IMR-90 (cell line): ENCODE measurements at places on chromosomes 3 and 15. TPM values are rescaled to one million over a fixed set of nuclear protein-coding genes. Genes with fewer than 3 reads are reported as not detected.
A peak's percentile ranks its signal among the peaks of the same experiment; 100 is the strongest.

The CCDC191 gene
- 0.72 and 0.83 TPM in 2 replicates for total RNA-seq

The NRROS gene
- under 0.01 TPM in 1 of 2 replicates, not detected in the other for total RNA-seq

- peaks cover 4% of the 10 kb centered on the region for H3K4me1 ChIP-seq
- no peaks in the 10 kb centered on the region for H3K36me3 ChIP-seq
- H3K27ac ChIP-seq = no peak overlapping the region
- H3K27me3 ChIP-seq = no peaks in the 10 kb centered on the region
- H3K4me3 ChIP-seq = peak overlapping the region; percentile 95; the same call in 1 of the 2 replicates
These were observed 1.4 kb upstream of the SEMA6D start for GRCh38 chr15:47715856-47716445.

DNA sequence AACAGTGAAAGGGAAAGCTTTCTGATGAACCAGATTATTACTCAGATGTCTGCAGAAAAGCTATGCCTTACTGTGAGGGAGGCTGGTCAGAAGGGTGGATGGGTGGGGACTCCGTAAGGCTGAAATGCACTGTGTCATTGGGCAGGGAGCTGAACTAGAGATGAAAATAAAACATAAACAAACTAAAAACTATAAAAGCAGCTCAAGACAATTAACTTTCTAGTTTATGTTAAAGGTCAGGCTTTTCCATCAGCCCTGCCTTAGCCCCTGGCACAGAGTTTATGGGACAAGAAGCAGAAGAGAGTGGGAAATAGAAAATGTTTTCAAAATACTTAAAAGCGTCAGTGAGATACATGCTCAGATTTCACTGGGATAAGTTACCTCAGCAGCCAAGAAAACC, 310.0 kb upstream of the UBE2E2 start:
- no peak for DNase-seq
- no peak overlapping the region for H3K27ac ChIP-seq
- H3K27me3 ChIP-seq = no peaks in the 10 kb centered on the region
- H3K4me3 ChIP-seq = no peak overlapping the region
- no peaks in the 10 kb centered on the region for H3K4me1 ChIP-seq
- H3K36me3 ChIP-seq = no peaks in the 10 kb centered on the region

- H3K4me3 ChIP-seq = no peak overlapping the region
- H3K27ac ChIP-seq = no peak overlapping the region
- DNase-seq = no peak
These were observed 11.3 kb downstream of the CISH start for GRCh38 chr3:50600141-50600753.

DNA sequence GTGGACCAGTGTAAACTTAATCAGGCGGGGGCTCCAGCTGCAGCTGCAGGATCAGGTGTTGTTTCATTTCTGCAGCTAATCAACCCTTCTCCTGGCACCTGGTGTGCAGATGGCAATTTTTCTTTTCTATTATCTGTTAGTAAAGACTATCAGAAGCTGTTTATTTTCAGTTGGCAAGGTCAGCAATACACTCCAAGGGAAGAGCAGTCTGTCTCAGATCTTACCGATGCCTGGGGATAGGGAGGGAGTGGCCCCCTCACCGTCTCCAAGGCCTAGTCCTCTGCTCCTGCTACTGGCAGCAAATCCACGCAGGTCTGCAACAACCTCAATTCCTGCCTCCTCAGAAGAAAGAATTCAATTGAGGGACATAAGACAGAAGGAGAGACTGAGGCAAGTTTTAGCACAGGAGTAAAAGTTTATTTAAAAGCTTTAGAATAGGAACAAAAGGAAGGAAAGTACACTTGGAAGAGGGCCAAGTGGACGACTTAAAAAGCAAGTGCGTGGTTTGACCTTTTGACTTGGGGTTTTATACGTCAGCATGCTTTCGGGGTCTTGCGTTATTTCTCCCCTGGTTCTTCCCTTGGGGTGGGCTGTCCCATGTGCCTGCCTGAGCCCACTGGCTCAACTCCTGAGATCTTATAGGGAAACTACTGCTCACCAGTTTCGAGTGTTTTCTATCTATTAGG, 9.2 kb downstream of the CCRL2 start:
- no peaks in the 10 kb centered on the region for H3K36me3 ChIP-seq
- peaks cover 2% of the 10 kb centered on the region for H3K4me1 ChIP-seq
- no peak overlapping the region for H3K4me3 ChIP-seq
- DNase-seq = no peak
- peaks cover 6% of the 10 kb centered on the region; the same call in 1 of the 2 replicates for H3K27me3 ChIP-seq
- H3K27ac ChIP-seq = no peak overlapping the region

The SHISA5 gene
- 82.3 and 88.6 TPM in 2 replicates for total RNA-seq

- DNase-seq = peak; percentile 35
- H3K27me3 ChIP-seq = no peaks in the 10 kb centered on the region
These were observed 297.4 kb upstream of the EPHA3 start for GRCh38 chr3:88809993-88810392.

The CAMKV gene
- total RNA-seq = not detected in 2 replicates

The GOLGA6B gene
- total RNA-seq = not detected in 2 replicates

DNA sequence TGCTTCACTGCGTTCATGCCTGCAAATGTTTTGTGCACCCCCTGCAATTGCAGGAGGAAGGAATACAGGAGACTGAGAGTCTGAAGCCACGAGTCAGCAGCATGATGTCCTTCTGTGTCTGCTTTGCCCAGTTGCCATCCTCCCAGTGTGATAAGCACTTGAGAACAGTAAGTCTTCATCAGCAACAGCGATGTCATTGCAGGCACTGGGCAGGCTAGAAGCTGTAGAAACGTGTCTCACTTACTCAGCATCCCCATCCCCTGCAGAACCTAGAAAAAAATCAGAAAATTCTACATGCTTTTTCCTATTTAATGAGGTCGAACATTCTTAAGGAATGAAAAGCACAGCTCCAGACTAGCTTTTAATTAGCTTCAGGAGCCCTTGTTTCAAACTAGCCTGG, 156.5 kb upstream of the LPP start:
- H3K36me3 ChIP-seq = no peaks in the 10 kb centered on the region
- H3K4me1 ChIP-seq = peaks cover 3% of the 10 kb centered on the region; the same call in 1 of the 2 replicates
- no peak overlapping the region for H3K4me3 ChIP-seq
- no peak overlapping the region for H3K27ac ChIP-seq

The LYZL4 gene
- not detected in 2 replicates for total RNA-seq
